ENCODE measurements at places on chromosomes 13 and 19. TPM values are rescaled to one million over a fixed set of nuclear protein-coding genes. Genes with fewer than 3 reads are reported as not detected.

Gene PTPRH
- not detected for total RNA-seq

DNA sequence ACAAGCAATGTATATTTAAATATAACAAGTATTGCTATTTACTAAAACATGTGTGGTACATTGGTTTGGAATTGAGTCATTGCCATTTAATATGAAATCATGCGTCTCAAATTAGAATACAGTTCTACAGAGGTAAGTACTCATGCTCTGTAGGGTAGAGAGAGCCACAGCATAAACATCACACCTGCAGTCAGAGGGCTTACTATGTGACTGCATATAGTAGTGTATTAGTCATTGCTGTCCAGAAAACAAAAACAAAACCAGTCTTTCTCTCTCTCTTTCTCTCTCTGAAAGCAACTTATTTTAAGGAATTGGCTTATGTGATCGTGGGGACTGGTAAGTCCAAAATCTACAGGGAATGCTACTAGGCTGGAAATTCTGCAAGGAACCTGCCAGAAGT lies 370.3 kb downstream of the GPC5 start:
- no peak for DNase-seq

Gene PPP1R15A
- 69.8 TPM for total RNA-seq

- no peak for DNase-seq
Measured at GRCh38 chr19:20444202-20444885, 121.2 kb downstream of the ZNF737 start.

GRCh38 chr13:101746513-101746912 lies 294.0 kb downstream of the ITGBL1 start:
- DNase-seq: no peak

GRCh38 chr19:7000333-7000732 lies 20.9 kb downstream of the MBD3L2B start:
- no peak for DNase-seq

DNA sequence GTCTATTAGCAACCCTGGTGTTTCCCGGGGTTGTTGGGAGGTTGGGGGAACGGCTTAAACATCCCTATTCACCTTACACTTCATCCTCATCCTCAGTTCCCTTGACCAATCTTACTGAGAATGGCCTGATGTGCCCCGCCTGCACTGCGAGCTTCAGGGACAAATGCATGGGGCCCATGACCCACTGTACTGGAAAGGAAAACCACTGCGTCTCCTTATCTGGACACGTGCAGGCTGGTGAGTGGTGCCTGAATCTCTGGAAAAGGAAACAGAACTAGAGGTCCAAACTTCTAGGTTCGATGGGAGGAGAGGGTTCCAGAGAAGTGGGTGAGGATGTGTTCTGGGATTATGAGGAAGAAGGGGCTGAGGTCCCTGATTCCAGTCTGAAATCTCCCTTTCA lies 5.9 kb downstream of the PINLYP start:
- no peak for DNase-seq

Gene F2RL3
- not detected for total RNA-seq

DNA sequence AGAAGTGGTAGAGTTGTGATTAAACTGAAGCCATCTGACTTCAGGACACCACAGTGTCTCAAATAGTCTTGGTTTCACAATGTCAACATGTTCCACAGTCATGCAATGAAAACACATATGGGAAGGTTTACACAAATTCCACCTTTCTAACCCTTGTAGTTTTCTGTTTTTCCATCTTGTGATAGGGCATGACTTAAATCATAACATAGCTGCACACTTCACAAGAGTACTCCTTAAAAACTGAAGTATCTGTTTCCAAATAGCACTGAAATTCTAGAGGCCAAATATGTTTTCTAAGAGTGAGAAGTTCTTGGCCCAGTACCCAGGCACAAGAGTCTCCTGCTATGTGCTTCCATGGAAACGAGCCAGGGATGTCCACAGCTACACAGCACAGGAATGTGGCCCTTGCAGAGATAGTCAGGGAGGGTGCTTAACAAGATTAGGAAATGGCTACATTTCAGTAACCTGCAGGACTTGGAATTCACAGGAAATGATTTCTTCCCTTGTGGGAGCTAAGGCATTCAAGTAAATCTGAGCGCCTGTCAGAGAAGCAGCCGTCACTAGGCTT lies 269.1 kb downstream of the NDFIP2 start:
- no peak for DNase-seq

Gene C19orf12
- total RNA-seq: 29.3 TPM

Gene C19orf85
- total RNA-seq: not detected

GRCh38 chr13:29749401-29750182 lies 100.8 kb downstream of the UBL3 start:
- no peak for DNase-seq

DNA sequence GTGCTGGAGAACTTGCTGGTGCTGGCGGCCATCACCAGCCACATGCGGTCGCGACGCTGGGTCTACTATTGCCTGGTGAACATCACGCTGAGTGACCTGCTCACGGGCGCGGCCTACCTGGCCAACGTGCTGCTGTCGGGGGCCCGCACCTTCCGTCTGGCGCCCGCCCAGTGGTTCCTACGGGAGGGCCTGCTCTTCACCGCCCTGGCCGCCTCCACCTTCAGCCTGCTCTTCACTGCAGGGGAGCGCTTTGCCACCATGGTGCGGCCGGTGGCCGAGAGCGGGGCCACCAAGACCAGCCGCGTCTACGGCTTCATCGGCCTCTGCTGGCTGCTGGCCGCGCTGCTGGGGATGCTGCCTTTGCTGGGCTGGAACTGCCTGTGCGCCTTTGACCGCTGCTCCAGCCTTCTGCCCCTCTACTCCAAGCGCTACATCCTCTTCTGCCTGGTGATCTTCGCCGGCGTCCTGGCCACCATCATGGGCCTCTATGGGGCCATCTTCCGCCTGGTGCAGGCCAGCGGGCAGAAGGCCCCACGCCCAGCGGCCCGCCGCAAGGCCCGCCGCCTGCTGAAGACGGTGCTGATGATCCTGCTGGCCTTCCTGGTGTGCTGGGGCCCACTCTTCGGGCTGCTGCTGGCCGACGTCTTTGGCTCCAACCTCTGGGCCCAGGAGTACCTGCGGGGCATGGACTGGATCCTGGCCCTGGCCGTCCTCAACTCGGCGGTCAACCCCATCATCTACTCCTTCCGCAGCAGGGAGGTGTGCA lies 587 bp downstream of the S1PR4 start:
- no peak for DNase-seq

Gene DACH1
- not detected for total RNA-seq

DNA sequence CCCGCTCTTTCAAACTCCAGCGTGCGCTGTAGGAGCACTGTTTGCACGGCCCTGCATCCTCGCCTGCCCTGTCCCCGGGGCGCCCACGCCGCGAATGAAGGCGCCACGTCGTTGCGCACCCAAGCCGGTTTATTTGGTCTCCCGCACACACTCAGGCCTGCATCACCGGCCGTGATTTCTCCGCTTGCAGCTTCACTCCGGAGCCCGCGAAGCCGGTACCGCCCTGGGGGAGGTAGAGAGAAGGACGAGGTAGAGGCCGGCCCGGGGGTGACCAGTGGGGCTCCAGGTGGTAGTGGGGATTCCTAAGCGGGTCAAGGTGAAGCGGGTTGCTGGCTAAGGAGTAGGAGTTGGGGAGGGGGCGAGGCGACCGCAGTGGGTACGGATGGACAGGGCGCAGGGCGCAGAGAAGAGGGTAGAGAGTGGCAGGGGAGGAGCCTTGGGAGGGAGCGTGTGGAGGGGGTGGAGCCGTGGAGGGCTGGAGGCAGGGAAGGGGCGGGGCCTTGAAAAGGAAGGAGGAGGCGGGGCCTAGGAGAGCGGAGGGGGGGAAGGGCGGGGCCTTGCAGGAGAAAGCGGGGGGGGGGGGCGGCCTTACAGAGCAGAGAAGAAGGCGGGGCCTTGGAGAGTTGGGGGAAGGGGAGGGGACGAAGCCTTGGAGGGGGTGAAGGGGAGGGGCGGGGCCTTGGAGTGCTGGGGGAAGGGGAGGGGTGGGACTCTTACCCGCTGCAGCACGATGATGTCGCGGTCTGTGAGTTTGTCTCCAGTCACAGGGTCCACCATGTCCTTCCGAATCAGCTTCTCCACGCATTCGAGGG lies 24.6 kb downstream of the NOSIP start:
- DNase-seq: peak; percentile 87

Gene CEACAM7
- not detected for total RNA-seq

DNA sequence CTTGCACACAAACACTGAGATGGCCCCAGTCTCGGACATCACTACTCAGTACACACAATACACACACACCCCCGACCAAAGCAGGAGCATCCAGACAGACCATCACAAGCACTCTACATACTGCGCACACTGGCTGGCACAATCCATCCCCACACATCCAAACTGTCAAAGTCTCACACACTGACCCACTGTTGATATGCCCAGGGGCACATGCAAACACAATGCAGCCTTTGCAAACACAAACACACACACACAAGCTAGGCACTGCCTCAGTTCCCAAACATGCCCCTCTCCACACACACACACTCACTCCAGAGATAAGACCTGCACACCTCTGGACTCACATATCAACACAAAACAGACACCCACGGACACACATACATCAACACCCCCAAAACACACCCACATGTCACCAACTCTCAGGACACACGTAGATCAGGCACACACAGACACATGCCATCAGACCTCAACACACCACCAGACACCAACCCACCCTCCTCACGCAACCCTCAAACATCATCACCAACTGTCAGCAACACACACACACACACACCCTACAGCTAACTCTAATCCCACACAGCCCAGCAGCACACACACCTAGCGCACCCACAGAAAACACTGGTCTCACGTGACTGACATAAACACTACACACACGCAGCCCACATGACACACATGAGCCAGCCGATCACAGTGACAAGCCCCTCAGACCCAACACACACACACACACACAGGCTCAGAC lies 1.9 kb downstream of the BBC3 start:
- peak; percentile 53 for DNase-seq

DNA sequence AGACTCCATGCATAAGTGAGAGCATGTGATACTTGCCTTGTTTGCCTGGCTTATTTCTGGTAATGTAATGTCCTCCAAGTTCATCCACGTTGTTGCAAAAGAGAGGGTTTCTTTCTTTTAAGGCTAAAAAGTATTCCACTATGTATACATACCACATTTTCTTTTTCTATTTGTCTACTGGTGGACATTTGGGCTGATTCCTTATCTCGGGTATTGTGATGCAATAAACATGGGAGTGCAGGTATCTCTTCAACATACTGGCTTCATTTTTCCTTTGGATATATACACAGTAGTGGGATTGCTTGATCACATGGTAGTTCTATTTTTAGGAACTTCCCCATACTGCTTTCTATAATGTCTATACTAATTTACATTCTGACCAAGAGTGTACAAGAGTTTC lies 49.6 kb upstream of the EBPL start:
- no peak for DNase-seq

DNA sequence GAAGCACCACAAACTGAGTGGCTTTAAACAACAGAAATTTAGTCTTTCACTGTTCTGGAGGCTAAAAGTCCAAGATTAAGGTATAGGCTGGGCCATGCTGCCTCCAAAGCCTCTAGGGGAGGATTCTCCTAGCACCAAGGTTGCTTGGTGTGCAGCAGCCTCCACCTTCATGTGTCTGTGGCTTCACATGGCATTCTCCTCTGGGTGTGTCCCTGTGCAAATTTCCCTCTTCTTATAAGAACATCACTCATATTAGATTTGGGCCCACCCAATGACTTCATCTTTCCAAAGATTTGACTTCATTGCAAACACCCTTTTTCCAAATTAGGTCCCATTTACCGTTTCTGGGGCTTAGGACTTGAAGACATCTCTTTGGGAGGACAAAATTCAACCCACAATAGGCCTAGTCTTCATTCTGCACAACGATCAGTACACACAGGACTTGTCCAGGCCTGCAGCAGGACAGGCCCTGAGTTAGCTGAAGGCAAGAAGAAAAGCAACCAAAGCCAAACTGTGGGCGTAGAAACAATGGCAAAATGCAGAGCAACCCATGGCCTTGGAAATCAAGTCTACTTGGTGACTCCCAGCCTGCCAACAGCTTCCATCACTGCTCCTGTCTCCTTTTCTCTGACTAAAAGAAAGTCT lies 521.2 kb upstream of the NBEA start:
- DNase-seq: no peak

Gene FZR1
- total RNA-seq: 73.7 TPM

GRCh38 chr13:98333486-98333885 lies 156.4 kb upstream of the RNF113B start:
- no peak for DNase-seq

Gene TMEM161A
- 22.5 TPM for total RNA-seq

Gene ZNF221
- 3.2 TPM for total RNA-seq

Gene POU2F2
- 69.3 TPM for total RNA-seq

- no peak for DNase-seq
Measured at GRCh38 chr13:29160862-29161261, 340.7 kb downstream of the MTUS2 start.

DNA sequence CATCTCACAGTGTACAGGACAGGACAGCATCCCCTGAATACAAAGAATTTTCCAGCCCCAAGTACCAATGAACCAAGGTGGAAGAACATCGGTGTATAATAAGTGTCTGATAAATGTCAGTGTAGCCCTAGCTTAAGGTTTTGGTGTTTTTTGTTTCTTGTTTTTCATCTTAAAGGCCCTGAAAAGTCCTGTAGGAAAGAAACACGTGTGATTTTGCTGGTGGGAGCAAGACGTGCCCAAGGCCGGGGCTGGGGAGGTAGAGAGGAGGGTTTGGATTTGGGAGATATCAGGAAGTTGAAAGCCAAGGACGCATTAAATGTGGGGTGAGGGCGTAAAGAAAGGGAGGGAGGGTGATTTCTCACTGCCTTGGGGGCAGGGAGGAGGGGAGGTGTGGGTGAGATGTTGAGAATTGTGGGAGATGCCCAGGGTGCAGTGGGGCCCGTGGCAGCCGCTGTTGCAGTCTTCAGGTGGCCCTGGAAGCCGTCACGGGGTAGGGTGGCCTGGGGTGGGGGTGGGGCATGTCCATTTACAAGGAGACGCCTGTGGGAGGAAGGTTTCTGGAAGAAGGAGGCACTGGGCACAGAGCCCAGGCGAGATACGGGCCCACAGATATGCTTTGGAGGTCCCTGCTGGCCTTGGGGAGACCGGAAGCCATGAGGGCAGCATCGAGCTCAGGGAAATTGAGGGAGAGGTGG lies 6.7 kb downstream of the CAMSAP3 start:
- DNase-seq: no peak

DNA sequence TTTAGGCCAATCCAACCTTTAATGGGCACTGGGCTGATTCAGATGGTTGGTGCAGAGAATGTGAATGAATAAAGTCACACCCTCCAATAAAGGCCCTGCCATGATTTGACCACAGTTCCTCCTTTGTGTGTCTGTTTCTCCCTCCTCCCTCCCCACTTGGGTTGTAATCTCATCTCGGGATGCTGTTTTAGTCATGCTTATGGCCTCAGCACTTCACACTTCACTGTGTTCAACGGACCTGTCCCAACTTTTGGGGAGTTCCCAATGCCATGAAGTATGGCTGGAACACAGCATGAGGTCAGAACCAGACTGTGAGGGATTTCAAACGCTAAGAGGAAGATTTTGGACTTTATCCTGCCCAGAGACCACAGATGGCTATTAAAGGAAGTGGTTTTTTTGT lies 5.6 kb upstream of the RAB8A start:
- DNase-seq: no peak

- no peak for DNase-seq
Measured at GRCh38 chr13:45224176-45224575, 23.3 kb upstream of the KCTD4 start.

Measured in CD4-positive, alpha-beta memory T cell (primary cell).